ENCODE measurements at places on chromosomes 5 and 9.

- no peak for DNase-seq
Measured at GRCh38 chr5:110371011-110371724, 355.3 kb downstream of the TMEM232 start.

- no peak for DNase-seq
Measured at GRCh38 chr5:351921-352245, 30.4 kb downstream of the AHRR start.

DNA sequence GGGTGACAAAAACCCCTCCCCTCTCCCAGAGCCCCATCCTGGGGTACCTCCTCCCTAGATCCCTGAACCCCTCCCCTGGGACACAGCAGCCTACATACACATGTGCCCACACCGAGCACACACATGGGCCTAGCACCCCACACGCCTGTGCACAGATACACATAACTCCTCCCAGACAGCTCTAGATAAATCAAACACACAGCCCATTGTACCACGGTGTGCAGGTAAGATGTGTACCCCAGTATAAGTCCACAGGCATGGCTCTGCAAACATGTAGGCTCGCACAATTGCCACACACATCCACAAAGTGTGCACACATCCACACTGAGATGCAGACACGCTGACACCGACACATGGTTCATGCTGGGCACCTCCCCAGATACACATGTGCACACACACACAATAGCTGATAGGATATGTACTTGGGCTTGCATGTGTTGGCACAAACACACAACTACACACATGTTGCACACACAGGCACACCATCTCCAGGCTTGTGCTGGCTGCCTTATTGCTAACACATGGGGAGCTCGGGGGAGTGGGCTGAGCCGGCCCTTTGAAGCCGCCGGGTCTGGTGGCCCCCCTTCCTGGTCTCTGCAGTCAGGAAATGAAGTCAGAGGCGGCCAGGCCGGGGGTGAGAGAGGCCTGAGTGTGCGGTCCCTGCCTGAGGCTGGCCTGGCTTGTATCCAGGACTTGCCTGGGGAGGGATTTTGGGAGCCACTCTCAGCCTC lies 30.2 kb downstream of the GOLGA2 start:
- no peak for DNase-seq

- DNase-seq: peak; percentile 67
Measured at GRCh38 chr5:61465496-61465895, 133.4 kb downstream of the ZSWIM6 start.

GRCh38 chr5:4990462-4990861 lies 149.7 kb upstream of the ADAMTS16 start:
- DNase-seq: no peak

All from spinal cord (tissue), 10 donors.